ENCODE measurements at places on chromosomes 4 and X.

- no peak for DNase-seq
Observed at GRCh38 chr4:98369322-98369721, 108.1 kb downstream of the RAP1GDS1 start.

- no peak for DNase-seq
Observed at GRCh38 chrX:25017667-25018247, 2.0 kb upstream of the ARX start.

DNA sequence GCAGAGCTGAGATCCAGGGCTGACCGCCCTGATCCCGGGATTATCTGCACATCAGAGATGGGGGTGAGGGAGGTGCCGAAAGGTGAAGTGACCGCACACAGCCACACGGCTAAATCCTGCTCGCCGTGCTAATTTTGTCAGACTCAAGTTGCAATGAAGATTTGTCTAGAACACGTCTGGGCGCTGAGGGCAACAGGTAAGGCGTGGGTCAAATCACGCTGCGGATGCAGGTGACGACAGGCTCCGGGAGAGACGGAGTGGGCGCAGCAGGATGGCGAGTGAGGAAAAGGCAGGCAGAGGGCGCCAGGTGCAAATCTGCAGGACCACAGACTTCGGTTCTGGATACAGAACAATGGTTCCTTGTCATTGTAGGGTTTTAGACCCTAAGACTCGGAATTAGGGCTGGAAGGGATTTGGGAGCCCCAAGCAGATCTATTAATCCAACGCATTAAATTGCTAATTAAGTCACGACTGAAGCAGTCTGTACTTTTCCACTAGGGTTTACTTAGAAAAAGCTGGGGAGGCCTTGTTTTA, 1.9 kb upstream of the TBC1D14 start:
- DNase-seq = no peak

- DNase-seq = no peak
Observed at GRCh38 chr4:147009875-147010274, 64.2 kb upstream of the TTC29 start.

GRCh38 chr4:39305912-39306677, 60.1 kb downstream of the RFC1 start:
- DNase-seq = no peak

DNA sequence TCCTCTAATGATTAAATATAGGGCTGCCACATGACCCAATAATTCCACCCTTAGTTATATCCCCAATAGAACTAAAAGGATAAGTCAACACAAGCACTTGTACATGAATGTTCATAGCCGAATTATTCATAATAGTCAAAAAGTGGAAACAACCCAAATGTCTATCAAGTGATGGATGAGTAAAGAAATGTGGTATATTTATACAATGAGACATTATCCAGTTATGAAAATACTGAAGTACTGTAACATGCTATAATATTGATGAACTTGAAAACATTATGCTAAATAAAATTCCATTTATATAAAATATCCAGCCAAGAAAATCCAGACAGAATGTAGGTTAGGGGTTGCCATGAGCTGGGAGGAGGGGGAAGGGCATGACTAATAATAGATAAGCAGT, 436.7 kb upstream of the AADAT start:
- no peak for DNase-seq

DNA sequence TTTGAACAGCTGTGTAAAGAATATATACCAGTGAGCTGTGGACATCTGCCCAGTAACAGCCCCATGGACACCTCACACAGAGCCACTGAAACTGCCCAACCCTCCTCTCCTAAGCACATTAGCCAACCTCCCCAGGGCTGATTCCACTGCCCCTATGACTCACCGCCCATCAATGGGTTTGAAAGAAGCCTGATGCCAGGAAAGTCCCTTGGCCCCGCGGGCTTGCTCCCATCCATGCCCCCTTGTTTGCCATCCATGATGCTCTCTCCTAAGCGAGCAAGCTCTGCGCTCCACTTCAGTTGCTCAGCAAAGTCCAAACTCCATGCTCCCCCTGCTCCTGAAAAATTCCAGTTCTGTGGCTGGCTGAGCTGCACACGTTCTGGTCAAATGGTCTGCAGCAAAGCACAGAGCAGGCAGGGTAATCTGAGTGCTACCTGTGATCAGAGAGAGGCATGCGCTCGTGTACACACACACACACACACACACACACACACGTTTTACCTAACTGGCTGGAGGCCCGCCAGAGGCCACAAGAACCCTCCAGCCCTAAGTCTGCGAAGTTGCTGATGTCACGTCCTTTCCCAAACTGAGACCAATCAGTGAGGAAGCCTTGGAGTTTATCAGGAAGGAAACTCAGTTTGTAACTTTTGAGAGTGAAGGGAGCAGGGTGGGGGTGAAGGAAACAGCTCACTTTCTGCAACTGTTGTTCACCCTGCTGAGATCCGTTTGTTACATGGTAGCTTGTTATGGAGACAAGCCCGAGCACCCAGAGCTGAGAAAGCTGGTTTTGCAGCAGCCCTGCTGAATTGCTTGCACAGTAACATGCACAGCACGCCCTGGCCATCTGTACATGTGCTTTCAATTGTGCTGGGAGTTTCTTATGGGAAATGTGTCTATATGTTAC, at the start of gene ASB9:
TSS of gene ASB9 (minus strand) at position 466 of the 904 bp plus-strand sequence. CDS start at position 257, 209 bp downstream.
- no peak for DNase-seq

- no peak for DNase-seq
Observed at GRCh38 chr4:45776146-45776545, 347.7 kb downstream of the GABRG1 start.

GRCh38 chr4:30056016-30056766, 664.0 kb upstream of the PCDH7 start:
- no peak for DNase-seq

- DNase-seq = no peak
Observed at GRCh38 chrX:6644411-6644810, 109.5 kb upstream of the VCX3A start.

- no peak for DNase-seq
Observed at GRCh38 chr4:48366611-48367010, 25.3 kb downstream of the SLAIN2 start.

GRCh38 chr4:8182858-8183725, 16.0 kb upstream of the SH3TC1 start:
- no peak for DNase-seq

- DNase-seq = no peak
Observed at GRCh38 chr4:70895405-70895804, 6.8 kb upstream of the MOB1B start.

- no peak for DNase-seq
Observed at GRCh38 chr4:111937368-111937767, 207.9 kb upstream of the FAM241A start.

DNA sequence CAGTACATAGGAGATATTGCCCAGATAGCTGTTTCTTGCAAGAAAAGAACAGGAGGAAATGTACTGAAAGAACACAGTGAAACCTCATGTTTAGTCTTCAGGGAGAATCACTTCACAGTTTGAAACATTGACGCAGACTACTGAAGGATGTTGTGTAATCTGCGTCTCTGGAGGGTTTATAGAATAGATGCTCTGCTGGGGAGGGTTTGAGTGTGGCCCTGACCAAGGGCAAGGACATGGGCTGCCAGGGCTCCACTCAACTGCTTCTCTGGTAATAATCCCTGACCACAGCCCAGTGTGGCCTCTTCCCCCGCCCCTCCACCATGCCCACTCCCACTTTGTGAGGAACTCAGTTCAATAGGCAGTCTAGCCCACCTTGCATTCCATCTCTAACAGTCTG, 15.8 kb upstream of the ACE2 start:
- DNase-seq = no peak

DNA sequence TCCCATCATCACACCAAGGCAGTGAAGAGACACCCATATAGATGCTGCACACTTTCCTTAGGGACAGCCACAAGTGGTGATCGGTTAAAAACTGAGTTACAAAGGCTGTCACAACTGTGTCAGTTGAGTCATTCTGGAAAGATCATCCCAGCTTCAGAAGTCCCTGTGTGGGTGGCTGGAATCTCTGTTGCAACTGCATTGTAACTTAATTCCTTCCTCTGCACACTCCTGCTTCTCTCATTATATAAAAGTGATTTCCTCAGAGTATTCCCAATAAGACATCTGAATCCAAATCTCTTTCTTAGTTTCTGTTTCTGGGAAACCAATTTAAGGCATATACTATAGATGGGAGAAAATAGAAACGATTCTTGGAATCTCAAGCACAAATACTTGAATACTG, 88.1 kb downstream of the FSTL5 start:
- DNase-seq = no peak

GRCh38 chr4:68365068-68365467, 15.2 kb upstream of the YTHDC1 start:
- no peak for DNase-seq

DNA sequence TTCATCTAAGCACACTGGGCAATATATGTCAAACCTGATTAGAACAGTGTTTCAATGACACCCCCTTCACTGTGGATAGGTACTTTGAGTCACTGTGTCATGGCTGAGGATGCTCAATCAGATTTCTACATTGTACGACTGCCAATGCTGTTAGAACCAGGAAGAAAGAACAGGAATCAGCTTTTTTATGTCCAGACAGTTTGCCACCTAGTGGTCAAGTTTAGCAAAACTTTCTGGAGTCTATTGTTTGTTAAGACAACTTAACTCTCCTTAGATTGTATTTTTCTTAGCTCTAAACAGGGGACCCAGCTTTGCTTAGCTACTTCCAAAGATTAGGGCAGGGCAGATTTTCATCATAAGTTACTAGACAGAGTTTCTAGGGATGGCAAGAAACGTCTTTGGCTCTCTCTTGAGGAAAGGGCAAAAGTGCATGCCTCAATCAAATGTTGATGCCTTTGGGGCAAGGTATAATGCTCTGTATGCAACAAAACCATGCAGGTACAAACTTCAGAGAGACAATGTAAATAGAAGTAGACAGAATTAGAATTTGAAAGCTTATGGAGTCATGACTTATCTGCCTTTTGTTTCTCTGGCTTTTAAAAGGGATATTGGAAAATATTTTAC, 40.5 kb upstream of the BMP3 start:
- DNase-seq = no peak

DNA sequence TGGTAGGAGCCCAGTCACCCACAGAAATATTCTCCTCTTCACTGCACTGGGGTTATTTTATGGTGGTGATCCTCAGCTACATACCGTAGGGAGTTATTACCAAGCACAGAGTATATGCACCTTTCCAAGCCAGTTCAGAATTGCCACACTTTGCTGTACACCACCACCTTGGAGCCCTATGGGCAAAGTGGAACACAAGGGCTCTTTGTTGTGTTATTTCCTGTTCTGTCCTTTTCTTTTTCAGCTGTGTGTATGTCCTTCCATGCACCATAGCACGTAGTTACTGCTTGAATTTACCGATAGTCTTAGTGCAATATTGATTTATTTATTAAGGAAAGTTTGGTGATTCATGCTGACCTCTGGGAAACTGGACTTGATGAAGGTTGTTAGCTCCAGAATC, 8.3 kb downstream of the RNF128 start:
- DNase-seq = no peak

DNA sequence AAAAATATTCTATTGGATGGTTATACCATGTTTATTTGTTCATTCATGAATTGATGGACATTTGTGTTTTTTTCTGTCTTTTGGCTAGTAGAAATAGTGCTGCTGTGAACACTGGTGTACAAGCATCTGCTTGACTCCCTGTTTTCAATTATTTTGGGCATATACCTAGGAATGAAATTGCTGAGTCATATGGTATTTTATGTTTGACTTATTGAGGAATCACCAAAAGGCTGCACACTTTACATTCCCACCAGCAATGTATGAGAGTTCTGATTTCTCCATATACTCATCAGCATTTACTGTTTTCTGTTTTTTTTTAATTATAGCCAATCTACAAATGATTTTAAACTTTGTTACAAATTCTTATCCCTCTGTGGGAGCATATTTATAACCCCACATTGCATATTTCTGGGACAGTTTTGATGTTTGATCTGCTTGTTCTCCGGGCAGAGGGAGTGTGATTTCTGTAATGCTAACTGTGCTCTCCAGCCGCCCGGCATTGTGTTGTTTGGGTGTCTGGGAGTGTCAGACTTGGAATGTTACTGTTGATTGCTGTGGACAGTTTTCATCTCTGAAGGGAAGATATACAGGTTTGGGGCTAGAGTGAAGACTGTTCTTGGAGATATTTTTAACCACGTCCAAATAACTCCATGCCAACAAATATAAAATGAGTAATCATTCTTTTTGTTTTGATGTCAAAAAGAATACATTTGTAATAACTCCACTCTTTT, 60.5 kb upstream of the PGRMC2 start:
- DNase-seq = no peak

DNA sequence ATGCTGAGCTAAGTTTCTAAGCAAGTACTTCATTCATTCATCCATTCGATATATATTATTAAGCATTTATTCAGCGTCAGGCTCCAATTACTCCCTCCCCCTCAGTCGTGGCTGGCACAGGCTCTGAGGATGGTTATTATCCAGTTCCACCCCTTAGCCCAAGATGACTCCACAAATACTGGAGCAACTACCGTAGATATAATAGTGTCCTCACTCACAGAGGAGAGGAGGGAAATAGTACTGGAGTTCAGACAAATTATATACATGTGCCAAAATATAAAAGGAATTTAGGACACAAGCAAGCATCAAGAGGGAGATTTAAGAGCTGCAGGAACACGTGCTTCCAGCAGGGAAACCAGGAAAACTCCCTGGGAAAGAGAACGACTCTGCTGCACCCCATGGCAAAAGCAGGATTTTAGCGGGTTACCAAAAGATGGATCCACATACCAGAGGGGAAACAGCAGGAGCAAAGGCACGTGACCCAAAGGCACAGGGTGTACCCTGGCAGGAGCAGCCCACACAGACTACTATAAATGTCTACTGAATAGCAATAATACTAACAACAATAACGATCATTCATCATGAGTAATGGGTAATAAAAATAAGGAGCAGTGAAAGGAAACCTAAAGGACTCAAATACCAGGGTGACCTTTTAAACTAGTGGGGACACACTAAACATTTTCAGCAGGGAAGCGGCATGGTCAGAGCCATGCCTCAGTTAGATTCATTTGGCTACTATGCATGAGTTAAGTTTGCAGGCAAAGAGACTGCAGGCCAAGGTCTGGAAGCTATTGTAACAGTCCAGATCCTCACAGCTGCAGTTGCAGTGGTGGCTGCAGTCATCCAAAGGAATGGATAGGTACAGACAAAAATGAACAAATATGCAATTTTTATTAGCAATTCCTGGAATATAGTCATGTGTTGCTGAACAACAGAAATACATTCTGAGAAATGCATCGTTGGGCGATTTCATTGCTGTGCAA, 153.7 kb downstream of the APBB2 start:
- DNase-seq = no peak

GRCh38 chrX:5733501-5733900, 495.2 kb downstream of the NLGN4X start:
- DNase-seq = no peak

DNA sequence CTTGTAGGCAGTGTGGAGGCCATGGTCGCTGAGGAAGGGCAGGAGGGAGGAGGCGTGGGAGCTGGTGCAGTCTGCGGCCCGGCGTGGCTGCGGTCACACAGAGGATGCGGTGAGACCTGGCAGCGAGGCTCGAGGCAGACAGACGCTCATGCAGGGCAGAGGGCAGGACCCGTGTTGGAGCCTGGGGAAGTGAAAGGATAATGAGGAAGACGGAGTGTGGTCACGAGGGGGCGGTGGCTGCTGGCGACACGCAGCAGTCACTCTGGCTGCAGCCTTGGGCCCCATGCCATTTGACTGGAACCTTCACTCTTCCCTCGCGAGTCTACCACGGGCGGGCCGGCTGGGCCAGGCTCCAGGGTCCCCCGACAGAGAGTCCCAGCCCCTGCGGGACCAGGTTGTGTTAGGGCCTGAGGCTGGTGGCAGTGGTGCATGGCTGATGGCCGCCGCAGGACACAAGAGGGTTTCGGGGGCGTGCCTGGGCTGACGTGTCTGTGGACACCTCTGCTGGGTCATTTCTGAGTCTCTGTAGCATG, 68.8 kb upstream of the HGFAC start:
- DNase-seq = no peak

Measured in stimulated activated CD4-positive, alpha-beta T cell treated with anti-CD3 and anti-CD28 coated beads, Interleukin-12 subunit alpha, Interleukin-12 subunit beta, amount 100 ng/mL, for 4 hours (primary cell).